ENCODE measurements at places on chromosomes 12 and 14.

GRCh38 chr12:2372735-2373134 is 319.9 kb downstream of the CACNA1C start:
- DNase-seq = no peak

DNA sequence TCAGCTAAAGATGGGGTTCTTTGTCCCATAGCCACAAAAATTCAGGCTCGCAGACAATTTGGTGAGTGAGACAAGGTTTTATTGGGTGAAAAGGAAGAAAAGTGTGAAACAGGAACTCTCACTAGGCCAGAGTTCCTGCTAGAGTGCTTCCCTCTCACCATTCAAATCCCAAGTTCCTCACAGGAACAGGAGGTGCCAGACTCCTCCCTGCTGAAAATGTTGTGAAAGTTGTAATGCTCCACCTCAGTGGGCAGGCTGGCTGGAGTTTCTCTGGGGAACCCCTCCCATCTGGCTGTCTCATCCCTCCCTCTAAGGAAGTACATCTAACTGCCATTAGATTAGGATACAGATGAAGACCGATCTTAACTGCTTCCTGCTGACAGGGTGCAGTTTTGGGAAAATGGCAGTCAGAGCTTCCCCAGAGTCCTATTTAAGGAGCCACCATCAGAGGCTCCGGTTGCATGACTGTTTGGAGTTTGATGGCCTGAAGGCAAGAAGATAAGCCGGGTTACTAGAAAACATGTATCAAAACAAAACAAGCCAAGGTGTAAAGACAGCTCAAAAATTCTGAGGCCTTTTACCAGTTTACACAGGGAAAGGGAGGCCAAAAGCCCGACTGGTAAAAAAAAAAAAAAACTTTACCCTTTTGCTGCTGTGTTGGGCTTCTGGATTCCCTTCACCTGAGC is 127.6 kb downstream of the FSCB start:
- no peak for DNase-seq

DNA sequence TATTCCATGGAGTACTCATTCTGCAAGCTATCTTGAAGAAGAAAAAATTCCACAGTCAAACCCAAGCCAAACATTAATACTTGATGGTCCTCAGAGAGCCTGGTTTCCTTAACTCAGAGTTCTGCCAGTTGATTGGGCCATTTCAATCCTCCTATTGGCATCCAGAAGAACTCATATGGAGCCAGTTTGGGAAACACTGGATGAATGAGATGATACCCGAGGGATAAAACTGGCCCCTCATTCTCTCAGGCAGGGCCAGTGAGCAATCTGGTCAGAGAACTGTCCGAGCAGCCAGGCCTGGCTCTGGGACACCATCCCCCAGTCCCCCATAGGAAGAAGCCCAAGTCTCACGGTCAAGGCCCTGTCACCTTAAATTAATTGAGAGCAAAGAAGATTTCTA is 48.8 kb downstream of the NUAK1 start:
- DNase-seq = no peak

GRCh38 chr12:24360907-24361306 is 411.4 kb upstream of the SOX5 start:
- peak; percentile 14 for DNase-seq

GRCh38 chr12:53059434-53060063 is 9.7 kb downstream of the TNS2 start:
- no peak for DNase-seq

DNA sequence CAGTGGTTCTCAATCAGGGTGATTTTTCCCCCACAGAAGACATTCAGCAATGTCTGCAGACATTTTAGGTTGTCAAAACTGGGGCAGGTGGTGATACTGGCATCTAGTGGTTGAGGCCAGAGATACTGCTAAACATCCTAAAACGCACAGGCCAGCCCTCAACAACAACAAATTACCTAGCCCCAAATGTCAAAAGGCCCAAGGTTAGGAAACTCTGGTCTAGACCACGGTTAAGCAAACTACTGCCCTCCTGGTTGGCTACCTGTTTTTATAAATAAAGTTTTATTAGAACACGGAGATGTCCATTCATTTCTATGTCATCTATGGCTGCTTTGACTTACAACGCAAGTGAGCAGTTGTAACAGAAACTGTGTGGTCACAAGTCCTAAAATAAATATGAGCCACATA is 186.7 kb downstream of the EFCAB11 start:
- DNase-seq = peak; percentile 29

GRCh38 chr14:101780390-101780789 is 18.9 kb downstream of the PPP2R5C start:
- no peak for DNase-seq

- DNase-seq = peak; percentile 50
Observed at GRCh38 chr12:15227004-15227679, 5.9 kb upstream of the RERG start.

- DNase-seq = no peak
Observed at GRCh38 chr14:99057576-99058083, 214.4 kb downstream of the BCL11B start.

DNA sequence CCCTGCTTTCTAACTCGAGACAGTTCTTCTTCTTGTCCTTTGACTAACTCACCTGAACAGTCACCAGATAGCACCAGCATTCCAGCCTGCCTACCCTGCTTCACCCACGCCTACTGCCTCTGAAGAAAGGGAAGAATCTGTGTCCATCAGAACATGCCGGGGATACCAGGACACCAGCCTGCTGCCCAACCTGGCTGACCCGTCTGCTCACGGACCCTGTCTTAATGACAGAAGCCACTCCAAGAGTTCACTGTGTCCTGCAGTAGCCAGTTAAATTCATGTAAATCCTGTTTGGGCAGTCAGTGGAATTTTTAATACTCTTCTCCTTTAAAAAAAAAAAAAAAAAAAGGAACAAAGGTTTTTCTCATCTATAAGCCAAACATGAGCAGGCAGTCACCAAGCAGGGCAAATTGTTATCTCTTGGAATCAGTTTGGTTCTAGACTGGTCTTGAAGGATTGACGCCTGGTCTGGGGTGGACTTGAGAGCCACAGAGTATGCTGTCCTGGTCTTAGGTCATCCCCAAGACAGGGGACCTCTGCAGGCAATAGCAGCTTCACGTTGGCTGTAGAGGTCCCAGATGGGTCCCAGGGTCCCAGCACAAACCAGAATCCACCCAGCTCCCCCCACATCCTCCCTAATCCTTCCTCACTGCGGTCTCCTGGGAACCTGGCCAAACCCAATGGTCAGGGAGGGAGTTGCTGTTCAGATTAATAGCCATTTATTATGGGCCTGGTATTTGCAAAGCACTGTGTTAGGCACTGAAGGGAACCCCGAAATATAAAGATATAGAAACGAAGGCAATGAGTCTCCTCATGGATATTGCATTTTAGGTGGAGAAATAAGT is 181.1 kb upstream of the HIF1A start:
- DNase-seq = no peak

DNA sequence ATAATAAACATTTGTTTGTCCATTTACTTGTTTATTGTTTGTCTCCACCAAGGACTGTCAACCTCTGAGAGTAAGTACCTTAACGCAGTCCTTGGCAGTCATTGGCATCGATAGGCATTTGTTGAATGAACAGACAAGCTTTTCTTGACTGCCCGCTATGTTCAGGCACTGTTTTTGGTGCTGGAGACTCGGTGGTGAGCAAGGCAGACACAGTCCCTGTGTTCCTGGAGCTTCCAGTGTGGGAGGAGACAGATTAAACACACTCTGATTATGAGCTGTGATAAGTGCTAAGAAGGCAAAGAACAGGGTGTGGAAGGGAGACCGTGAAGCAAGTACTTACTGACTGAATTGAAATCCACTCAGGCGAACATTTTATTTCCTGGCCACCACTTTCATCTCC is 1.2 kb downstream of the ATP6V0A2 start:
- DNase-seq = peak; percentile 20

- DNase-seq = no peak
Observed at GRCh38 chr14:96383445-96383844, 8.5 kb upstream of the AK7 start.

DNA sequence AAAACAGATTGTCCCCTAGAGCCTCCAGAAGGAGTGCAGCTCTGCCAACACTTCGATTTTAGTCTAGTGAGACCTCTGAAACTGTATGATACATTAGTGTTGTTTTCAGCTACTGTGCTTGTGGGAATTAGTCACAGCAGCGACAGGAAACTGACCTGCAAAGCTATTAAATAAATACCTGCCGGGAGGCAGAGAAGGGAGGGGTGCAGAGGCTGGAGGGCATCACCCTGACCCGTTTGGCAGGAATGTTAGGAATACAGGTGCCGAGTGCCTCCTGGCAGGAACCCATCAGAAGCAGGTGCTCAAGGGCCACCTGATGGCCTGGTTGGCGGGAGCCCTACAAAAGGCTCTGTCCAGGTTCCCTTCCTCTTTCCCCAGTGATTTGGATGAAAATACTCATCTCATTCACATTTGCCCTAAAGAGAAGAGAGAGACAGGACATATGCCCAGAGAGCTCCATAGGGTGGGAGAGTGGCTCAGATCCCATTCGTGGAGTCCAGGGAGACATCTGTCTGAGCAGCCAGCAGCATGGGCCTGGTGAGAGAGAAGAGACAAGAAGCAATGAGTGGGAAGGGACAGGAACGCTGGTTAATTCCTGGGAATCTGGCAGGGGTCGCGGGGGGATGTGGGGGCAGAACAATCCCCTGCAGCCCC is 44.6 kb downstream of the C14orf132 start:
- no peak for DNase-seq

DNA sequence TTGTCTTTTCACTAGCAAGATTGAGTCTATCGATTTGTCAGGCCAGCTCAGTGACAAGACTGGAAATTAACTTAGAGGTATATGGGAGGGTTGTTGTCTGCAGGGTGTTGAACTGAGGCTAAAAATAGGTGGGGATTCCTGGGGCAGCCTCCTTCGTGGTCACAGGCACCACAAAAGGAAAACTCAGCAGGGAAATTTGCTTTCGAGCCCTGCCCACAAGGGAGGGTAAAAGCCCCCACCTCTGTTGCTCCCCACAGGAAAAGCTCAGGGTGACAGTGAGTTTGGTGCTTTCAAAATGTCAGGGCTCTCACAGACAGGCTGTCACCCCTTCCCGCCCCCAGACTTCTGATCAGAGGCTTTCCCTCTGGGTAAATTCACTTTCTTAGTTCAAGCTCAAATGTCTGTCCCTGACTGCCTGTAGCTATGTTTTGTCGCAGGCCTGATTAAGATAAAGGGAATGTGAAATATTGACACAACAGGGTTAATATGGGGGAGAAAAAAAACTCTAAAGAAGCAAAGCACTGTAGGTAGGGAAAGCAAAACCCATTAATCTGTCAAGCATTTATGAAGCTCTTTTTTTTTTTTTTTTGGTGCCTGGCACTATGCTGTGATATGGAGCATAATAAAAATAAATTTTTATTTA is 11.7 kb upstream of the NFKBIA start:
- DNase-seq = no peak

- peak; percentile 61 for DNase-seq
Observed at GRCh38 chr14:81164167-81164774, 56.5 kb downstream of the GTF2A1 start.

GRCh38 chr12:39287817-39288216 is 155.1 kb downstream of the KIF21A start:
- no peak for DNase-seq

DNA sequence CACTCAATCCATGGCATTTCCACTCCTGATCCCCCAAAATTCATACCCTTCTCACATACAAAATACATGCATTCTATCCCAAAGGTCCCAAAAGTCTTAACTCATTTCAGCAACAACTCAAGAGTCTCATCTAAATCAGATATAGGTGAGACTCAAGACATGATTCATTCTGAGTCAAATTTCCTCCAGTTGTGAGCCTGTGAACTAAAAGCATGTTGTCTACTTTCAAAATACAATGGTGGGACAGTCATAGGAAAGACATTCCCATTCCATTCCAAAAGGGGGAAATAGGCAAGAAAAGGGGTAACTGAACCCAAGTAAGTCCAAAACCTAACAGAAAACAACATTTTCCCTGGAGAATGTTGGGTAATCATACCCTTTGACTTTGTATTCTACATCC is 103.3 kb downstream of the C12orf75 start:
- no peak for DNase-seq

DNA sequence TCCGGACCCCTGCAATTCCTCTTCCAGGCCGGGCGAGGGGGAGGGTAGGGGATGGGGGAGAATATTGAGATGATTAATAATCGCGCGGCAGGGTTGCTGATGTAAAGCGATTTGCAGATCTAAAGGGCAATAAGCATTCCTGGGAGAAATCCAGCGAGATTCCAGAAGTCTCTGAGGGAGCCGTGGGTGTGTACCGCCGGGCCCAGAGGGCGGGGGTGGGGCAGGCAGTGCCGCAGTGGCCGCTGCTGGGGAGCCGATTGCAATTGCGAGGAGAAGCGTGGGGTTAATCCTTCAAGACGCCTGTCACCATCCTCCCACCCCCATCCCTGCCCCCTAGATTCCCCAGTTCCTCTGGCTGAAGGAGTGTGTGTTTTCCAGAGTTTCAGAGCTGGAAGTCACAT is 16.4 kb downstream of the FOS start:
- DNase-seq = peak; percentile 80

- DNase-seq = no peak
Observed at GRCh38 chr12:109732321-109733305, 19.0 kb downstream of the FAM222A start.

- DNase-seq = peak; percentile 25
Observed at GRCh38 chr14:22471545-22472121, 117.4 kb downstream of the DAD1 start.

Measured in AG08396 (cell line).